ENCODE measurements at places on chromosomes 6 and 20. TPM values are rescaled to one million over a fixed set of nuclear protein-coding genes. Genes with fewer than 3 reads are reported as not detected.

MPC1 gene
- total RNA-seq = 129 TPM

GPX5 gene
- total RNA-seq = not detected

- H3K27ac ChIP-seq = no peak overlapping the region
- DNase-seq = no peak
- H3K4me1 ChIP-seq = no peaks in the 10 kb centered on the region
- no peaks in the 10 kb centered on the region for H3K36me3 ChIP-seq
Observed at GRCh38 chr20:52921340-52921739, 50.8 kb upstream of the TSHZ2 start.

ZGPAT gene
- total RNA-seq = 35.5 TPM

DNA sequence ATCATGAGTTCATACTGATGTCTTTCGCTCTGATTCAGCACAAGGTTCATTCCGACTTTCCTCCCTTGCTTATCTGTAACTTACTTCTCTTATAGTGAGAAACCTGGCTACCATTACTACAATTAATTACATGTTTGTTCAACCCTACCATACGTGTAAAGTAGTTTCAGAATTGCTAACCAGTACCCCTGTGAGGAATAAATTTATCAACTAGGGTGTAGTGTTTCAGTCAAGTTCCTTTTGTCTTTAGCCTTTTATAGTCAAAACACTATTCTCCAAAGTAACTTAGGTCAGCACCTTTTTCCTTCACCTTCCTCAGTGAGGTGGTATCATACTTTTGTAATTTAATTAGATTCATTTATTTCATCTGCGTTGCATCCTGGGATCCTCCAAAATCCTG lies 64.9 kb downstream of the MAP3K4 start:
- no peak overlapping the region for H3K27ac ChIP-seq
- DNase-seq = no peak
- H3K36me3 ChIP-seq = no peaks in the 10 kb centered on the region
- no peaks in the 10 kb centered on the region for H3K27me3 ChIP-seq
- no peak overlapping the region for H3K4me3 ChIP-seq
- no peaks in the 10 kb centered on the region for H3K4me1 ChIP-seq
